SK-N-SH treated with all-trans-retinoic acid at 6 μM for 48 hours (cell line): ENCODE measurements at places on chromosomes 1 and 21.

DNA sequence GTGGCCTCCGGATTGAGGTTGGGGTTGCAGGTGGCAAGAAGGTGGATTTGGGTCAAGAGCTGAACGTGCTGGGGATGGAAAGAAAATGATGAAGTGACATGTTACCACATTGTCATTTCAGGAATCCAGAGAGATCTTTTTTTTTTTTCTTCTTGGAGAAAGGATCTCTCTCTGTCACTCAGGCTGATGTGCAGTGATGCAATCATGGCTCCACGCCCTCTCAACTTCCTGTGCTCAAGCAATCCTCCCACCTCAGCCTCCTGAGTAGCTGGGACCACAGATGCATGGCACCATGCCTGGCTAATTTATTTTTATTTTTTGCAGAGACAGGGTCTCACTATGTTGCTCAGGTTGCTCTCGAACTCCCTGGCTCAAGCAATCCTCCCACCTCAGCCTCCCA is 80.6 kb downstream of the GON4L start:
- ATAC-seq: no peak

DNA sequence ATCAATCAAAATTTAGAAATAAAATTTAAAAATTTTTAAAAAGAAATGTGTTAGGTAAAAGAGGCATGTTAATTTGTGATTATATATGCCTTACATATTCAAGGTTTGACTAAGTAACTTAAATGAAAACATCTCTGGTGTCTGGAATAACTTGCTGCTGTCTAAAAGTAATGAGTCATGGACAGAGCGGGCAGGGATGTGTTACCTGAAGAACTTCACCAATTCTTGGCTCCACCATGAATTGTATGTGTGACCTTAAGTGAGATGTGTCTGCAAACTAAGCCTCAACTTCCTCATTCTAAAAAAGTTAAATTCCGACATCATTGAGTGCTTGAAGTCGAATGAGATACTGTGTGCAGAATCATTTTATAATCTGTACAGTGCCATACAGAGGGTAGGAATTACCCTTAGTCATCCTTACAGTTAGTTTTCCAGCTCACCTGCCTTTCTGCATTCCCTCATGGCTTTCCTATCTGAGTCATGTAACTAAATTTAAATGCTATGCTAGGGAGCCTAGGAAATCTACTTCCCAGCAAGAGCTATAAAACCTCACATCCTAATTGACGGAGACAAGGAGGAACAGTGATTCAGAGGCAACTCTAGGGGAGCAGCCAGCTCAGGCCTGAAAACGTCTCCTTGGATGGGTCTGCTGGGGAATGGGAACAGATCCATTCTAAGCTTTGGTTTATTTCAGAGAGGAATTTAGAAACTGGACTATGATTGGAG is 100.7 kb upstream of the TSPAN2 start:
- ATAC-seq: peak; percentile 93

DNA sequence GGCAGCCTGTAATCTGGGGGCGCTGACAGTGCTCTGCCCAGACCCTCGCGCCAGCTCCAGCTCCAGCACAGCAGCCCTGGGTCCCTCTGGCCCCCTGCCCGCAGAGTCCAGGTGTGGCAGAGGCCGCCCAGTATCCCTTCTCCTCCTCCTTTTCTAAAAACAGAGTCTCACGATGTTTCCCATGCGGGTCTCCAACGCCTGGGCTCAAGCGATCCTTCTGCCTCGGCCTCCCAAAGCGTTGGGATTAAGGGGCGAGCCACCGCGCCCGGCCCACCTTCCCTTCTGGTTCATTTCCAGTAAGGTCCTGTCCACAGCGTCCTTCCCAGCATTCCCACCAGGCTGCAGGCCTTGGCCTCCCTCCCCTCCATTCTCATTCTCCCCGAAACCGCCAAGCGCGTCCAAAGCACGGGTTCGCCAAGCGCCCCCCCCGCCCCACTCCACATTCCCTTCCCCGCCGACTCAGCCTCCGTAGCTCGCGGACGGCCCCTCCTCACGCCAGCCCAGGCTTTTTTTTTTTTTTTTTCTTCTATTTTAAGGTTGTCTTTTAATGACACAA is 2.0 kb upstream of the PCBP3 start:
- ATAC-seq: no peak

GRCh38 chr1:109768820-109769219 is 5.1 kb upstream of the EPS8L3 start:
- ATAC-seq: no peak
